ENCODE measurements at places on chromosomes 11 and 22.

DNA sequence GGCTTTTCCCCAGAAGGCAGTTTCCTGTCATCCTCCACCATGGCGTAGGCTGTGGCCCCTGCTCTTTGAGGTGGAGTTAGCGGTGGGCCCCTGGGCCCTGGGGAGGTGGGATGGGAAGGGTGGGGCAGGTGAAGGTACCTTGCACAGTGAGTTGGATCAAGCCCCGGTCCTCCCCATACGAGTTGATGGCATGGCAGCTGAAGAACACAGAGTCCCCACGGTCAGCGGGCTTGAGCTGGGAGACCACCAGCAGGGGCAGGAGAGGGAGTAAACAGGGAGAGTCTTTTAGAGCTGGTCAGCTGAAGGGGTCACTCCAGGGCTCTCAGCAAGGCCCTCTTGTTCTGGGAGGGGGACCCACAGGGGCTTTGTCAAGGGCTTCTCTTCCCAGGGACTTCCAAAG, 153.4 kb downstream of the CEP164 start:
- DNase-seq = no peak

DNA sequence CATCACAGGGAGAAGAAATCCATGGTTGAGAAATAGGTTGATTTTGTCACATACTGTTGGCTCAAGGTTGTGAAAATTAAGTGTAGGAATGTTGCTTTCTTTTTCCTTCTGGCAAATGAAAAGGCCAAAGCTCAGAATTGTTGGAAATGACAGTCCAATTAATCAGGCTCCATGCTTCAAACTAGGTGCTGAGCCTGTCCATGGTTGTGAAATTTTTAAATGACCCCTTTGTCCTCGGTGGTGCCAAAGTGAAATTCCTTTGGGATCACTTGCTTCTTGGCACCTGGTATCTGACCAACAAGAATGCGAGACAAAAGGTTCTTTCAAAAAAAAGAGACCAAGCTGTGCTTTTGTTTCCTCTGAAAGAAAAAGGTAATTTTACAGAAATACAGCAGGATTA, 451.9 kb downstream of the ETS1 start:
- no peak for DNase-seq

DNA sequence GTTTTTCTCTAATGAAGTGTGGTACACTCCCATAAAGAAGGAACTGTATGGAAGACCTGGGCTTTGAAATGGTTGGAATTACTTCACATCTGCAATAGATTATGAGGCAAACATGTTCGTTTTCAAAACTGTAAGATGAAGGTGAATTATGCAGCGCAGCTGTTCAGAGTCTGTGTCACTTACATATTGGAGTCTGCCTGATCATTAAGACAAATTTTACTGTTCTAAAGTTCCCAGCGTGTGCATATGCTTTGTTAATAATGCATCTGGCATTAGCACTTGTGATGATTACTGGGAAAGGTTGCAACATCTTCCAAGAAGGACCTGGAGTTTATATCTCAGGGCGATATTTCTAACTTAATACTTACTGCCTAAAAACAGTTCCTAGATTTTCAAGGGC, 255.2 kb upstream of the ZC3H12C start:
- DNase-seq = no peak

DNA sequence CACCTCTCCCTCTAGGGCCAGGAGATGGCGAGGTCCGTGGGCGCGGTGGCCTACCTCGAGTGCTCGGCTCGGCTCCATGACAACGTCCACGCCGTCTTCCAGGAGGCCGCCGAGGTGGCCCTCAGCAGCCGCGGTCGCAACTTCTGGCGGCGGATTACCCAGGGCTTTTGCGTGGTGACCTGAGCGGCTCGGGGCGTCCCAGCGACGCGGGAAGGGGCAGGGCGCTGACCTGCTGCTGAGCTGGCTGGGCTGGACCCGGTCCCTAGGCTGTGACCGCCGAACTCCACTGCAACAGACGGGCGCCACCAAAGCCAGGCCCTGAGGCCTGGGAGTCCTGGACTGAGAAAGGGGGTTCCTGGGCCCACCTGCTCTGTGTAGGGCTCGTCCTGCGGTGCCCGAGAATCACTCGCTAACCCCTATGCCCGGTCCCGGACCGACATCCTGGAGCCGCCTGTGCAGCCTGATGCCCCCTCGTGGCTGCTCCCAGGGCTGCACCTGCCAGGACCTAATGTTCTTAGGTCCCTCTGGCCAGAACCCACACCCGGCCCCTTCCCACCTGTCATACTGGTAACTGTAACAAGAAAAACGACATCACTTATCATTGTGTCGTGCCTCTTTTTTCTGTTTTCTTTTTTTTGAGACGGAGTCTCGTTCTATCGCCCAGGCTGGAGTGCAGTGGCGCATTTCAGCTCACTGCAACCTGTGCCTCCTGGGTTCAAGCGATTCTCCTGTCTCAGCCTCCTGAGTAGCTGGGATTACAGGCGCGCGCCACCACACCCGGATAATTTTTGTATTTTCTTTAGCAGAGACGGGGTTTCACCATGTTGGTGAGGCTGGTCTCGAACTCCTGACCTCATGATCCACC, 15.0 kb downstream of the RHOD start:
- DNase-seq = peak; percentile 67

GRCh38 chr11:59532620-59533019, 21.3 kb downstream of the OR4D9 start:
- DNase-seq = no peak

- no peak for DNase-seq
Observed at GRCh38 chr11:132589791-132590190, 942.5 kb downstream of the OPCML start.

- no peak for DNase-seq
Observed at GRCh38 chr11:68312780-68313573, 586 bp downstream of the LRP5 start.

GRCh38 chr11:83990160-83990733, 704.1 kb upstream of the CCDC90B start:
- DNase-seq = no peak

Data from omental fat pad (tissue), 4 donors.